ENCODE measurements at places on chromosomes 11 and 22. TPM values are rescaled to one million over a fixed set of nuclear protein-coding genes. Genes with fewer than 3 reads are reported as not detected.

- no peak overlapping the region for H3K4me3 ChIP-seq
- no peaks in the 10 kb centered on the region for H3K4me1 ChIP-seq
- no peaks in the 10 kb centered on the region for H3K27me3 ChIP-seq
- H3K27ac ChIP-seq = no peak overlapping the region
- no peaks in the 10 kb centered on the region for H3K36me3 ChIP-seq
These were observed 178.2 kb upstream of the CCDC90B start for GRCh38 chr11:83464160-83464944.

- no peaks in the 10 kb centered on the region for H3K36me3 ChIP-seq
- peaks cover 6% of the 10 kb centered on the region for H3K27me3 ChIP-seq
- no peaks in the 10 kb centered on the region for H3K4me1 ChIP-seq
- no peak for DNase-seq
- no peak overlapping the region for H3K4me3 ChIP-seq
These were observed 5.8 kb downstream of the TECTA start for GRCh38 chr11:121106812-121107211.

DNA sequence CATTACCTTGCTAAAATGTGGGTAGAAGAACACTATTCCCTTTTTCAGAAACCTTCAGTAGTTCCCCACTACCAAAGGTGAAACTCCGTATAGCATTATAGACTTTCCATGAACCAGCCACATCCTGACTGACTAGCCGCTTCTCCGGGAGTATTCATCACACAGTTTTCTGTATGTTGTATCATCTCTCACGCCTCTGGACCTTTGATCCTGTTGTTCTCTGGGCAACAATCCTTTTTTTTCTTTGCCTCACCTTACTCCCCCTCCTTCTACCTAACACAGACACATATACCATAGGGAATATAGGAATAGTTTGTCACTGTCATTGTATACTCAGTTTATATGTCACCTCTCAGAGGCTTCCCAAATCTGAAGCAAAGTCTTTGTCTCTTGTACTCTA, 20.8 kb downstream of the ZC3H12C start:
- DNase-seq = no peak
- no peak overlapping the region for H3K27ac ChIP-seq
- H3K36me3 ChIP-seq = no peaks in the 10 kb centered on the region
- H3K27me3 ChIP-seq = no peaks in the 10 kb centered on the region
- no peak overlapping the region for H3K4me3 ChIP-seq

GRCh38 chr11:38256436-38256835, 1658.4 kb upstream of the RAG2 start:
- no peak for DNase-seq
- no peaks in the 10 kb centered on the region for H3K27me3 ChIP-seq
- H3K36me3 ChIP-seq = no peaks in the 10 kb centered on the region
- H3K27ac ChIP-seq = no peak overlapping the region
- H3K4me3 ChIP-seq = no peak overlapping the region
- no peaks in the 10 kb centered on the region for H3K4me1 ChIP-seq

GRCh38 chr11:87120937-87121336, 83.2 kb downstream of the TMEM135 start:
- H3K4me3 ChIP-seq = no peak overlapping the region
- no peaks in the 10 kb centered on the region for H3K27me3 ChIP-seq
- no peaks in the 10 kb centered on the region for H3K4me1 ChIP-seq
- no peaks in the 10 kb centered on the region for H3K36me3 ChIP-seq
- H3K27ac ChIP-seq = no peak overlapping the region

GRCh38 chr11:134763030-134763388, 351.0 kb upstream of the B3GAT1 start:
- H3K27ac ChIP-seq = no peak overlapping the region
- no peak for DNase-seq
- no peaks in the 10 kb centered on the region for H3K36me3 ChIP-seq

The SLC7A4 gene
- total RNA-seq = 0.93 TPM

- DNase-seq = no peak
- H3K36me3 ChIP-seq = no peaks in the 10 kb centered on the region
- H3K27ac ChIP-seq = no peak overlapping the region
- H3K4me3 ChIP-seq = no peak overlapping the region
These were observed 78.9 kb downstream of the PPFIBP2 start for GRCh38 chr11:7592711-7593110.

GRCh38 chr11:75492181-75492820, 33.4 kb downstream of the GDPD5 start:
- DNase-seq = no peak
- H3K4me3 ChIP-seq = no peak overlapping the region
- no peaks in the 10 kb centered on the region for H3K27me3 ChIP-seq
- H3K4me1 ChIP-seq = peaks cover 19% of the 10 kb centered on the region
- H3K36me3 ChIP-seq = no peaks in the 10 kb centered on the region

DNA sequence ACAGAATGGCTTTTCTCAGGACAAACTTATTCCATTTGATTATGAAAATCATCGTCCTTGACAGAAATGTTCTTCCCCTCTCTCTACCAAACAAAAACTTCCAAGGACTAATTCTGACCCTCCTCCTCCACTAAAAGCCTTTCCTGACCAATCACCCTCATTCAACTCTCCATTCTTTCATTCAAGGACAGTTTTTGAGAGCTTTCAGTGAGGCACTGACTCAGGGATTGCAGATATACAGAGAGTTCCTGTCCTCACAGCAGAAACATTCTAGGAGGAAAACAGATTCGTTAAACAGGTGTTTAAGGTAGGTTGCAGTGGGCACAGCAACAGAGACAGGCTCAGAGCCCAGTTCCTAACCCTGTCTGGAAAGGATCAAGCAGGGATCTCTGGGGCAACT, 41.5 kb downstream of the OR4D9 start:
- no peak for DNase-seq
- H3K4me3 ChIP-seq = no peak overlapping the region
- no peaks in the 10 kb centered on the region for H3K27me3 ChIP-seq
- no peaks in the 10 kb centered on the region for H3K36me3 ChIP-seq

The TUB gene
- total RNA-seq = 5.7 TPM

DNA sequence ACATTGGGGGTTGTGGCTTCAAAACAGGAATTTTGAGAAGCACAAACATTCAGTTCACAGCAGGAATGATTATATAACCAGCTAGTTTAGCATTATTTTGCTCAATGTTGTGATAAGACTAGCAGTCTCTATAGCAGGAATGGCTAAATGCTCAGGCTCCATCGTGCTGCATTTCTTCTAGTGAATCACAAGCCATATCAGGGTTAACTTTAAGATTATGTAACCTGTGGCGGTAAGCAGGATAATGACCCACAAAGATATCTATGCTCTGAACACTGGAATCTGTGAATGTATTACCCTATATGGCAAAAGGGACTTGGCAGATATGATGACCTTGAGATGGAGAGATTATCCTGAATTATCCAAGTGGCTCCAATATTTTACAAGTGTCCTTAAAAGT, 14.8 kb downstream of the FSHB start:
- DNase-seq = peak; percentile 35
- H3K27ac ChIP-seq = peak overlapping the region; percentile 42
- no peaks in the 10 kb centered on the region for H3K36me3 ChIP-seq
- H3K4me3 ChIP-seq = no peak overlapping the region

GRCh38 chr11:74347381-74347780, 35.9 kb upstream of the P4HA3 start:
- H3K4me3 ChIP-seq = no peak overlapping the region
- H3K36me3 ChIP-seq = peaks cover 4% of the 10 kb centered on the region
- H3K4me1 ChIP-seq = no peaks in the 10 kb centered on the region
- no peak overlapping the region for H3K27ac ChIP-seq

The SYT13 gene
- 0.50 TPM for total RNA-seq

- H3K27me3 ChIP-seq = peaks cover 14% of the 10 kb centered on the region
- H3K27ac ChIP-seq = no peak overlapping the region
- H3K36me3 ChIP-seq = no peaks in the 10 kb centered on the region
- no peak overlapping the region for H3K4me3 ChIP-seq
- DNase-seq = no peak
These were observed 9.4 kb downstream of the DRD2 start for GRCh38 chr11:113465786-113466185.

Measured in astrocyte (in vitro differentiated cells and primary cell).